ENCODE measurements at places on chromosomes 7 and 10.

- no peak overlapping the region for H3K27ac ChIP-seq
- H3K36me3 ChIP-seq: no peaks in the 10 kb centered on the region
- peaks cover 3% of the 10 kb centered on the region for H3K27me3 ChIP-seq
- H3K4me3 ChIP-seq: no peak overlapping the region
- DNase-seq: no peak
- H3K4me1 ChIP-seq: peaks cover 24% of the 10 kb centered on the region
Measured at GRCh38 chr10:102310361-102311024, 65.2 kb downstream of the GBF1 start.

- DNase-seq: no peak
- H3K4me3 ChIP-seq: no peak overlapping the region
- H3K27ac ChIP-seq: no peak overlapping the region
- H3K36me3 ChIP-seq: peaks cover 15% of the 10 kb centered on the region
- peaks cover 16% of the 10 kb centered on the region for H3K4me1 ChIP-seq
Measured at GRCh38 chr7:92691578-92691977, 101.4 kb upstream of the FAM133B start.

- no peaks in the 10 kb centered on the region for H3K4me1 ChIP-seq
- no peaks in the 10 kb centered on the region for H3K36me3 ChIP-seq
- no peak overlapping the region for H3K4me3 ChIP-seq
- peaks cover 2% of the 10 kb centered on the region for H3K27me3 ChIP-seq
- no peak overlapping the region for H3K27ac ChIP-seq
Measured at GRCh38 chr10:126749015-126749655, 78.6 kb upstream of the C10orf90 start.

GRCh38 chr7:105874055-105874454, 2.3 kb downstream of the ATXN7L1 start:
- DNase-seq: no peak
- no peaks in the 10 kb centered on the region for H3K36me3 ChIP-seq
- peaks cover 9% of the 10 kb centered on the region for H3K27me3 ChIP-seq
- H3K27ac ChIP-seq: no peak overlapping the region
- peaks cover 17% of the 10 kb centered on the region for H3K4me1 ChIP-seq

GRCh38 chr10:507908-508444, 181.5 kb downstream of the DIP2C start:
- no peak overlapping the region for H3K4me3 ChIP-seq
- no peak overlapping the region for H3K27ac ChIP-seq
- no peak for DNase-seq
- peaks cover 9% of the 10 kb centered on the region for H3K36me3 ChIP-seq
- peaks cover 20% of the 10 kb centered on the region for H3K27me3 ChIP-seq

GRCh38 chr10:72890086-72890485, 3.5 kb upstream of the OIT3 start:
- H3K36me3 ChIP-seq: no peaks in the 10 kb centered on the region
- no peak overlapping the region for H3K27ac ChIP-seq
- H3K4me1 ChIP-seq: peaks cover 8% of the 10 kb centered on the region

DNA sequence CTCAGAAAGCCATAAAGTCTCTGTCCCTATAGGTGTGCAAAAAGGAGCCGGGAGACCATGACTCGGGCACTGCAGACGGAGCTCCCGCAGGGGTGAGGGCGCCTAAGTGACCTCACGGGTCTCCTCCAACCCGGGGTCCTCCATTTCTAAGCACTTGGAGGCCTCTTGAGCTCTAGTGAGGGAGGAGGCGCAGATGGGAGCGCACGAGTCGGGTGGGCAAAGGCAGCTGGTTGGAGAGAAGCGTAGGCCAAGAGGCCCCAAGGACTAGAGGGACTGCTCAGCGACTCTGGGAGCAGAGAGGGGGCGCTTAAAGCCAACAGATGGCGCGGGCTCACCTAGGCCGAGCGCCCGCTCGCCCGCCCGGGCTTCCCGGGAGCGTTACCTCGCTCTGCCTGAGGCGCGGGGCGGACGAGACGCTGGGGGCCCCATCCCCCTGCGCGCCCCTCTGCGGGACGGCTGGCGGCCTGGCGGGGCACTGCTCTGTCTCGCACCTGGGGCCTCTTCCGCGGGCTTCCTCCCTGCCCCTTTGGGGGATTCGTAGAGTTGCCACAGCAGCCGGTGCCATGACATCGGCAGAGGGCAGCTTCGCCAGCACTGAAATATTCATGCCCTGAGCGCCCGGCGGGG, 523 bp upstream of the CDH23 start:
- H3K27ac ChIP-seq: no peak overlapping the region
- H3K36me3 ChIP-seq: peaks cover 5% of the 10 kb centered on the region
- peak overlapping the region; percentile 47 for H3K4me3 ChIP-seq
- peaks cover 15% of the 10 kb centered on the region for H3K4me1 ChIP-seq
- peaks cover 15% of the 10 kb centered on the region for H3K27me3 ChIP-seq

DNA sequence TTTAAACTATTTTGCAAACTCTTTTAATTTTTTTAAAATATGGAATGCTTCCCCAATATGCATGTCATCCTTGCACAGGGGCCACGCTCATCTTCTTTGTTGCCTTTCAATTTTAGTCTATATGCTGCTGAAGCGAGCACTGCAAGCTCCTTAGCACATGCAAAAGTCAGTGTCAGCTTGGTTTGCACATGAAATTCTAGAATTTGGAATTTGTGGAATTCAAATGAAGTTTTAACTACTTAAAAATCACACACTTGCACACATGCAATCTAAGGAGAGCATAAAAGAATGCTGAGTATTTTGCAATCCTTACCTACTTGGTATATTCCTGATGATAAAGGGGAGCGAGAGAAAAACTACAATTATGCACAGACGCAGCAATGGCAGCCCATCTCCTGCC, 78.3 kb upstream of the ATP6V0A4 start:
- no peak overlapping the region for H3K4me3 ChIP-seq
- peaks cover 4% of the 10 kb centered on the region for H3K36me3 ChIP-seq
- no peak for DNase-seq
- no peak overlapping the region for H3K27ac ChIP-seq

- no peak overlapping the region for H3K27ac ChIP-seq
- no peaks in the 10 kb centered on the region for H3K36me3 ChIP-seq
- DNase-seq: no peak
- H3K4me3 ChIP-seq: no peak overlapping the region
- H3K4me1 ChIP-seq: no peaks in the 10 kb centered on the region
Measured at GRCh38 chr10:70596110-70596798, 6.3 kb downstream of the PRF1 start.

DNA sequence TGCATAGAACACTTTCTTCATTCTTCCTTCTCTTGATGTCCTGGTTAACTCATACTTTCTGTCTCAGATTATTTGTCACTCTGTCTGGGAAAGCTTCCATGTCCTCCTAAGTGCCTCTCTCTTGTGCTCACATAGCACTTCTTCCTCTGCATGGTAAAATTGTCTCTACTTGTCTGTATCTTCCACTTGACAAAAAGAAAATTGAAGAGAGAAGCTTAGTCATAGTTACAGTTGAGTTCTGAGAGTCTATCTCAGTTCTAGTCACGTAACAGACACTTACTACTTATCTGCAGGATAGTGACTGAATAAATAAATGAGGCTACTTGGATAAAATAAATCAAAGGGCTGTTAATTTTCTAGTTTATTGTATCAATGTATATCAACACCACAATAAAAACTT, 458.1 kb downstream of the HTR7 start:
- H3K4me3 ChIP-seq: no peak overlapping the region
- H3K27me3 ChIP-seq: no peaks in the 10 kb centered on the region
- DNase-seq: no peak
- H3K36me3 ChIP-seq: no peaks in the 10 kb centered on the region
- H3K27ac ChIP-seq: no peak overlapping the region

- no peaks in the 10 kb centered on the region for H3K36me3 ChIP-seq
- H3K4me3 ChIP-seq: no peak overlapping the region
- H3K27ac ChIP-seq: no peak overlapping the region
Measured at GRCh38 chr10:114431414-114432135, 27.3 kb upstream of the AFAP1L2 start.

- peaks cover 4% of the 10 kb centered on the region for H3K27me3 ChIP-seq
- H3K36me3 ChIP-seq: no peaks in the 10 kb centered on the region
- H3K27ac ChIP-seq: no peak overlapping the region
- DNase-seq: peak; percentile 50
- H3K4me3 ChIP-seq: no peak overlapping the region
Measured at GRCh38 chr7:135335628-135336139, 102.0 kb downstream of the STRA8 start.

DNA sequence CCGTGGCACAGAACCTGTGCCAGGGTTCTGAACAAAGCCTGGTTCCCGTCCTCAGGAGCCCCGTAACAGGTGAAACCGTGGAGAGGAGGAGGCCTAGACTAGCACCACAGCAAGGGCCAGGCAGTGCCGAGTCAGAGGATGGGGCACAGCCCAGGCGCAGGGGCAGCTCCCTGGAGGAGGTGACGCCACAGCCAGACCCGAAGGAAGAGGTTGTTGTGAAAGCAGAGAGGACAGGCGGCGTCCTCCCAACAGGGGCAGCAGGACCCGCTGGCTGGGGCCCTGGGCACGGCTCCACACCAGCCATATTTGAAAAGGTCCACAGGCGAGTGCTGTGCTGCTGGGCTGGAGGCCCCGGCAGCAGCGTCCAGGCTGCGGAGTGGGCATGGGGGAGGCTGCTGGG, 25.7 kb downstream of the DAGLB start:
- peaks cover 7% of the 10 kb centered on the region for H3K27me3 ChIP-seq
- H3K36me3 ChIP-seq: peaks cover 5% of the 10 kb centered on the region
- H3K27ac ChIP-seq: no peak overlapping the region
- no peak for DNase-seq

DNA sequence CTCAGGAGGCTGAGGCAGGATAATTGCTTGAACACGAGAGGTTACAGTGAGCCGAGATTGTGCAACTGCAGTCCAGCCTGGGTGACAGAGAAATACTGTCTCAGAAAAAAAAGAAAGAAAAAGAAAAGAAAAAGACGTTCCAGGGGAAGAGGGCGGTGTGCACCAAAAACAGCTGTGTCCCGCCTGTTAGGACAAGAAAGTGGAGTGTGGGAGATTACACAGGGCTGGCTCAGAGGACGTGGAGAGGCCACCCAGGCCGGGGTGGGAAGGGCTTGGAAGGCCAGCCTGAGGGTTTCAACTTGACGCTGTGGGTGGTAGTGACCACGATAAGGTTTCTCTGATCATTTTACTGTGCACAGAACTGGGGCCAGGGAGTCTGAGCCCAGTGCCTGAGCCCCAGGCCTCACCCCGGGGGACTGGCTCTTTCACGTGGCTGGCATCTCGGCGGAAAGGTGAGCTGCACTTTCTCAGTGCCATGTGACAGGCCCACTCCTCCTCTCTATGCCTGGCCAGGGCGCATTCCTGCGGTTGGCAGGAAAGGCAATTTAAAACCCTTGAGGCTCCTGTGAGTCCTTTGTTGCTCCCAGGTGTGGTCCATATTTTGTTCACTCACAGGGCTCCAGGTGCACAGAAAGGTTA, 13.9 kb downstream of the RHBDD2 start:
- no peaks in the 10 kb centered on the region for H3K36me3 ChIP-seq
- H3K4me3 ChIP-seq: no peak overlapping the region
- DNase-seq: no peak
- H3K4me1 ChIP-seq: no peaks in the 10 kb centered on the region
- H3K27me3 ChIP-seq: peaks cover 9% of the 10 kb centered on the region

DNA sequence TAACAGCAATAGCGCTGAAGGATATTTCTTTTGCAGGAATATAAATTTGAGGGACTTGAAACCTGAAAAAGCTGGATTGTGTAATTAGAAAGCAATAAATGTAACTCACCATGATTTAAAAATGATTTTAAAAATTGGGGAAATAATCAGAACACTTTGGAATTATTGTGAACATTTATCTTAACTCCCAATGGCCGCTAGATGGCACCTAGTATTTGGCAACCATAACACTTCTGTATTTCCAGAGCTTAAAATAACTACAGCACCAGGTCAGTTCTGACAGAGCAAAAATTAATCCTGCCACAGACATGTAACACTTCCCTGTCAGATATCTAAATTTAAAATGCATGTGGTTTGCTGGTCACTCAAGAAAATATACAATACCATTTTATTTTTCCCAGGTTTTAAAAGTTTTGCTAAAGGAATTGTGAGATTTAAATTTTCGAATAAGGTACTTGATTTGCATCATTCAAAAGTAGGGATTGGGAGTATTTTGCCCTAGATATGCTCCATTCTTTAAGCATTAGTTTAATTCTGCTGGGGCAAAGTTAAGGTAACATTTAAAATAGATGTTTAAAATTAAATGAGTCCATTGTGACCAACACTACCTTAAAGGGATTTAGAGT, 144.5 kb downstream of the PPP1R3A start:
- H3K27ac ChIP-seq: no peak overlapping the region
- no peaks in the 10 kb centered on the region for H3K27me3 ChIP-seq
- H3K4me1 ChIP-seq: peaks cover 11% of the 10 kb centered on the region
- no peak overlapping the region for H3K4me3 ChIP-seq
- no peak for DNase-seq

GRCh38 chr7:47518827-47519226, 63.1 kb downstream of the TNS3 start:
- DNase-seq: no peak
- no peak overlapping the region for H3K27ac ChIP-seq
- no peaks in the 10 kb centered on the region for H3K4me1 ChIP-seq

- peaks cover 4% of the 10 kb centered on the region for H3K36me3 ChIP-seq
- H3K4me1 ChIP-seq: peaks cover 23% of the 10 kb centered on the region
- H3K27me3 ChIP-seq: no peaks in the 10 kb centered on the region
- H3K4me3 ChIP-seq: peak overlapping the region; percentile 45
Measured at GRCh38 chr10:62082729-62083411, 181.4 kb downstream of the ARID5B start.

GRCh38 chr7:2728316-2729030, 40.5 kb downstream of the AMZ1 start:
- no peak for DNase-seq
- peaks cover 16% of the 10 kb centered on the region for H3K36me3 ChIP-seq
- peaks cover 13% of the 10 kb centered on the region for H3K27me3 ChIP-seq
- no peak overlapping the region for H3K27ac ChIP-seq
- peaks cover 12% of the 10 kb centered on the region for H3K4me1 ChIP-seq
- no peak overlapping the region for H3K4me3 ChIP-seq

- H3K27me3 ChIP-seq: no peaks in the 10 kb centered on the region
- no peaks in the 10 kb centered on the region for H3K36me3 ChIP-seq
- H3K4me3 ChIP-seq: no peak overlapping the region
- H3K27ac ChIP-seq: no peak overlapping the region
Measured at GRCh38 chr10:72098836-72099599, 10.7 kb upstream of the SPOCK2 start.

DNA sequence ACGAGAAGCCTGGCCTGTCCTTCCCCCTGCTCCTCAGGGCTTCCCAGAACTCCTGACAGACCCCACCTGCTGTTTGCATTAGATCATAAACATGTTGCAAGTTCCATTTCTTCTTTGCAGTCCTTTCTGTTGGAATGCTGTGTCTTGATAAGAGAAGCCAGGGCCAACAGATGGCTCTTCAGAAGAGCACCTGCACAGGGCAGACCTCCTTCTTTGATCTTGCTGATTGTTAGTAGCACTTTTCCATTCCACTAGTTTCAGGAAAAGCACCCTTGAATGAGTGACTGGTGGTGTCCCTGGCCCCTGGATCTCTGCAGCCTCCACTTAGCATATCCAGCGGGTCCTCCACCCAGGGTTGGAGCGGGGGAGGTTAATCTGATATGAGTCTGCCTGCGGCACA, 243.2 kb downstream of the GFRA1 start:
- peaks cover 4% of the 10 kb centered on the region for H3K27me3 ChIP-seq
- H3K36me3 ChIP-seq: peaks cover 21% of the 10 kb centered on the region
- no peak for DNase-seq
- no peak overlapping the region for H3K4me3 ChIP-seq
- H3K27ac ChIP-seq: no peak overlapping the region

GRCh38 chr10:111967547-111967946, 216.0 kb downstream of the GPAM start:
- no peak overlapping the region for H3K27ac ChIP-seq
- no peaks in the 10 kb centered on the region for H3K4me1 ChIP-seq
- peaks cover 2% of the 10 kb centered on the region for H3K27me3 ChIP-seq
- no peaks in the 10 kb centered on the region for H3K36me3 ChIP-seq

GRCh38 chr7:68014031-68014736, 1017.6 kb downstream of the TYW1 start:
- peaks cover 5% of the 10 kb centered on the region for H3K36me3 ChIP-seq
- no peak for DNase-seq
- H3K27ac ChIP-seq: no peak overlapping the region
- no peaks in the 10 kb centered on the region for H3K27me3 ChIP-seq
- no peaks in the 10 kb centered on the region for H3K4me1 ChIP-seq

All from glutamatergic neuron (in vitro differentiated cells).